ENCODE measurements at places on chromosomes 13 and 19. TPM values are rescaled to one million over a fixed set of nuclear protein-coding genes. Genes with fewer than 3 reads are reported as not detected.

DNA sequence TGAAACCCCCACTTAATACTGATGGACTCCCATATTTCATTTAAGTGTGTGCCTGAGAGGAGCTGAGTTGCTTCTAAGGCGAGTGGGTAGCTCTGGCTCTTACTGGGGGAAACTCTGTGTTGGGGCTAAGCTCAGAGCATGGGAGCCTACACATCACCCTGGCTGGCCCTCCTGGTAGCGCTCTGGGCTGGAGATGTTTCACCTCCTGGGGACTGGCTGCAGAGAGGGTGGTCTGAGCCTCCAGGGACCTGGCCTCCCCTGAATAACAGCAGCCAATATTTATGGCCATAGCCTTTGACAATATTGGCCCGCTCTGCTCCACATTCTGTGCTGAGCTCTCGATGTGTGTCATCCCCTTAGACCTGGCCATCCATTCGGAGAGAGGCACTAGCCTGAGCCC, 316.5 kb downstream of the ZNF536 start:
- no peak for DNase-seq
- H3K27me3 ChIP-seq = peaks cover 35% of the 10 kb centered on the region
- H3K27ac ChIP-seq = no peak overlapping the region
- H3K36me3 ChIP-seq = no peaks in the 10 kb centered on the region
- no peak overlapping the region for H3K4me3 ChIP-seq

GRCh38 chr13:32031025-32031814, at the start of gene FRY:
Gene FRY (plus strand): TSS chr13:32031774. CDS start chr13:32031796, 22 bp downstream.
- peak; percentile 18 for DNase-seq
- peaks cover 30% of the 10 kb centered on the region for H3K4me1 ChIP-seq
- peaks cover 3% of the 10 kb centered on the region for H3K36me3 ChIP-seq
- peak within 1 kb of the TSS; percentile 58 for H3K27ac ChIP-seq
- peak within 1 kb of the TSS; percentile 88 for H3K4me3 ChIP-seq

GRCh38 chr13:43776501-43777079, 10.2 kb downstream of the ENOX1 start:
- no peak overlapping the region for H3K27ac ChIP-seq
- no peaks in the 10 kb centered on the region for H3K36me3 ChIP-seq

DNA sequence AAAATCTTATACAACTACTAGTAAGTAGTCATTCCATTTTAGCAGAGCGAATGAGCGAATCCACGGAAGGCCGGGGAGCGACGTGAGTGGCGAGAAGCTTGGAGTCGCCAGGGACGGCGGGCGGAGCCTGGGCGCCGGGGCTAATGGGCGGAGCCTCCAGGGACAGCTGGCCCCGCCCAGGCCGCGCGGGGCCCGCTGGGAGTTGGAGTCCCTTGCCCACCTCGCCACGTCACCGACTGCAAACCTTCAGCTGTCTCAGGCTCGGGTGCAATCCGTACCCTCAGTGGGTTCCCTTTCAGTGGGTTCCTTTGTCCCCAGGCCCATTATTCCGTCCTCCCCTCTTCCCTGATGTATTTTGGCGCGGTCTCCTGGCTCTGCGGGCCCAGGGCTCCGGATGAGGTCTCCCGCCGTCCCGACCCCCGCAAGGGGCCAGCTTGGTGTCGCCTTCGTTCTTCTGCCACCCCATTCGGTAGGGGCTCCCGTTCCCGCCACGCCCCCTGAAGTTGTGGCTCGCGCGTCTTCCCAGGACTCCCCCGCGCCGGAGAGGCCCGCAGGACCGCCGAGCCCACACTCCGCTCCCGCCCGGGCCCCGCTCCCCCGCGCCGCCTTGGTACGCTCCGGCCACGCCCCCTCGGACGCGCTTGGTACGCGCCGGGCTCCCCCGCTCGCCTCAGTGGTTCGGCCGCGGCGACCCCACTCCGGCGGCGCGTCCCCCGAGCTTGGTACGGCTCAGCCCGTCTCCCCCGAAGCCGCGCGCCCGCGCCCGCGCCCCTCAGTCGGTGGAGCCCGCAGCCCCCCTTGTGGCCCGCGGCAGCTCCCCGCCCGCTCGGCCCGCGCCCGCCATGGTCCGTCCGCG, at the start of gene PTOV1:
TSS of gene PTOV1 (plus strand) at position 673 of the 856 bp plus-strand sequence.
- H3K27me3 ChIP-seq = no peaks in the 10 kb centered on the region
- peak within 1 kb of the TSS; percentile 89 for H3K4me3 ChIP-seq
- peak within 1 kb of the TSS; percentile 90 for H3K27ac ChIP-seq

Gene ZNF575
- 5.1 TPM for total RNA-seq

Gene KLF12
- 77.9 TPM for total RNA-seq

Gene PINLYP
- 2.7 TPM for total RNA-seq

Gene DLL3
- total RNA-seq = 0.22 TPM

Gene ZNF681
- total RNA-seq = 9.7 TPM

Gene NCR1
- total RNA-seq = 0.29 TPM

Gene SYMPK
- total RNA-seq = 91.1 TPM
